ENCODE measurements at places on chromosomes 7 and 10.
A peak's percentile ranks its signal among the peaks of the same experiment; 100 is the strongest.

DNA sequence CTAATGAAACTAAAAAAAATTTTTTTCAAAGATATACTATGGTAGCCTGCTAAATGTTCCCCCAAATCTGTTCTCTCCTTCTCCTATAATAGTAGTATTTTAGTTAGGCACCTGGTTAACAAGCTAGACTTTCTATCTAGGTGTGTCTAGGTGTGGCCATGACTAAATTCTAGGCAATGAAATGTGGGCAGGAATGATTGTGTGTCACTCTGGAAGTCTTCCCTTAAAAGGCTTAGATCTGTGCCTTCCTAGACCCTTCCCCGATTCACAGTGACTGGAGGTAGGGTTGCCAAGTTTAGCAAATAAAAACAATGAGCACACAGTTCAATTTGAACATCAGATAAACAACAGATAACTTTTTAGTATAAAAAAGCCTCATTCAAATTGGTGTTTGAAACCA, 8.3 kb upstream of the ARHGAP21 start:
- DNase-seq = no peak

DNA sequence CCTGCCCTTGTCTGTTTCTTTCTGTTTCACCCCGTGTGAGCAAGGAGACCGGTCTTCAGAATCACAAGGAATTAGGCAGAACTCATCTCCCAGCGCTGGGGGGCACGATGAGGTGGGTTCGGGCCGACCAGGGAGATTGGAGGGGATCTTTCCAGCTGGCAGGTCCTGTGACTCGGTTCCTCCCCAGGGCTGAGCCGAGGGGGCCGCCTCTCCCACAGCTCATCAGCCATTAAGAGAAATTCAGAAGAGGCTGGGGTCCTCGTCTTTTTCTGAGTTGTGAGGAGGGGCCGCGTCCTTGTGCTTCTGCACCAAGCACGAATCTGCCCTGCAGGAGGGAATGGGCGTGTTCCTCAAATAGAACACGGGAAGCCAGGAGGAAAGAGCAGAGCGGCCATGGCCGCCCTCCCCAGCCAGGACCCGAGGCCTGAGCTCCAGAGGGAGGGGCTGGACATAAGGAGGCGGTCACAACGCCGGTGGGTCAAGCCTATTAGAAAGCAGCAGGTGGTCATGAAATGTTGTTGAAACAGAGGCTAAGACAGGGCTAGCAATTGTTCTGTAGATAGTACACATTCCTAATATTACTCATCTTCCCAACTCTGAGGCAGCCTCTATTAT, 125.3 kb downstream of the ADARB2 start:
- DNase-seq = no peak

DNA sequence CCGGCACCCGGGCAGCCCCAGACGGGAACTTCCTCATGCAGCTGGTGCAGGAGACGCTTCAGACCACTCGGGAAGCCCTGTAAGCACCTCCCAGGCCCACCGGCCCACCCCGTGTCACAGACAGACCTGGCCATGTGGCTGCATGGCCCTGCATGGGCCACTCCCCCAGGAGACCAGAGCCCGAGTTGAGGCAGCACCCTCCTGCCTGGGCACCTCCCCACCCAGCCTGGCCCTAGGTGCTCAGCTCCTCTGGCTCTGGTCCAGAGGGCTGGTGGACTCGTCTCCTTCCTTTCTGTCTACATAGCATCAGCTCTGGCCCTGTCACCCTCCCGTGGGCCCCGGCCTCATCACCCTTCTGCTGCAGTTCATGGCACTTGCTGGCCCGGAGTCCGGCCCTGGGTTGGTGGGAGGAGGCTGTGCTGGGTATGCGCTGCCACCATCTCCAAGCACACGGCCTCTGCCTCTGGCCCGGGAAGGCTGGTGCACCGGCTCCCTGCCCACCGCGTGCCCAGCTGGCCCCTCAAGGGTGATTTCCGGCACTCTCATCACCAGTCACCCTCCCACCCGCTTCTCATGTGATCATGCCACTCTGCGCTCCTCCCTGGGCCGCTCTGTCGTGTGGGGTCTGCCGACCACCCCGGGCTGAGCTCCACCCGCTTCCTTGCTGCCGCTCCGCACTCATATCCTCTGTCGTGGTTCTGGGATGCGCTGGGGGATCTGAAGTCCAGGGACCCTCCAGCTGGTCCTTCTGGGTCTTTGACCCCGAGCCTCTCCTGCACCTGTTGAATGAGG, 53.1 kb upstream of the DPYSL4 start:
- DNase-seq = no peak

GRCh38 chr10:49756031-49756430, 6.1 kb downstream of the OGDHL start:
- no peak for DNase-seq

DNA sequence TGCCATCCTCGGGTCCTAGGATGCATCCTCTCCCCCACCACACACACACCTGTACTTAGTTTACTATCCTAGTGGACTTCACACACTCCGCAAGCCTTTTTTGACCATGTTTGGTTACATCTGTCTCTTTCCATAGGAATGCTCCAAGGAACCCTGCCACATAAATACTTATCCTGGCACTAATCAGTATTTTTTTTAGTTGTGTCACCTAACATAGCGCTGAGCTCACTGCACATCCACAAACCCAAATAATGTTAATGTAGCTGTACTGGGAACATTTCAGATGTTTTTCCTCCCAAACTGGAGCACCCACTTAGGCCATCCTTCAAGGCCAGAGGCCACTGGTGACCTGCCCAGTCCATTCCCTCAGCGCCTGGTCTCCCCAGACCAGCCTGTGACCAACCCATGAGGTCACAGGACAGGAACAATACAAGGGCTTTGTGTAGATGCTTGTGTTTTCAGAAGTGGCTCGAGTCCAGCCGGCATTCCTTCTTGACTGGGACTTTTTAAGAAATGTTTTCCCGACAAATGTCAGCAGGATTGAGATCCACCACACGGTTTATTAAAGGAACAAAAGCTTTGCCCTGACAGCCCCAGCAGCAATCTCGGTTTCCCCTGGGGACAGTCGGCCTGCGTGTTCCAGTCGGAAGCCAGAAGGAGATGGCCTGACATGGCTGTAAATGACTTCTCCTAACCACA, 181.4 kb downstream of the JCAD start:
- no peak for DNase-seq

- peak; percentile 18 for DNase-seq
Measured at GRCh38 chr7:77351539-77352004, 64.6 kb downstream of the GSAP start.

DNA sequence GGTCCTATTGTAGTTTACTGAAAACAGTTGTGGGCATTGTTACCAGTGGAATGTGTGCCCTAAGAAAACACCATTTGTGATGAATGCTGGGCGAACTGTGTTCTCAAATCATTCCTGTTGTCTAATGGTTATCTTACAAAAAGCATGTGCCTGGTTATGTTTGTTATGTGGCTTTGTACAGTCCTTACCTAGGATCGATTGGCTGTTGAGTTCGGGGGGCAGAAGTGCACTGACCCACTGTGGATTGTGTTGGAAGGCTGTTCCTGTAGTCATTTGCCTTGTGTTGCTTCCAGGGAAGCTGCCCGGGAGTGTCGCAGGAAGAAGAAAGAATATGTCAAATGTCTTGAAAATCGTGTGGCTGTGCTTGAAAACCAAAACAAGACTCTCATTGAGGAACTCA, 84.3 kb downstream of the CREM start:
- no peak for DNase-seq

DNA sequence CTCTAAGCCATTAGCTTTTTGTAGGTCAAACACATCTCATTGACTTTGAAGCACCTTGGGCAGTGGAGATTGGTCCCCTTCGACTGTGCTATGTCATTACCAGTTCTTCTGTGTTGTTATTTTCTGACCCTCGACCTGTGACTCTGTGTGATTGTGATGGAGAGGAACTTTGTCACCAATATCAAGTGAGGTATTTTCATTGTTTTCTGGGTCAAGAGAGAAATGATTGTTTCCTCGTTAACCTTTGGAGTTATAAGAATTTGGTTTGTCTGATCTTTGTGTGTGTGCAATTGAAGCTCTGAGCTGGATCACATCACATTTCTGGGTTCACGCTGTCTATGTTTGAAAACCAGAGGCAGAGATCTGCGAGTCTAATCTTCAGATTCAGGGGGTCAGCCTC, 432.2 kb upstream of the KLF6 start:
- no peak for DNase-seq

DNA sequence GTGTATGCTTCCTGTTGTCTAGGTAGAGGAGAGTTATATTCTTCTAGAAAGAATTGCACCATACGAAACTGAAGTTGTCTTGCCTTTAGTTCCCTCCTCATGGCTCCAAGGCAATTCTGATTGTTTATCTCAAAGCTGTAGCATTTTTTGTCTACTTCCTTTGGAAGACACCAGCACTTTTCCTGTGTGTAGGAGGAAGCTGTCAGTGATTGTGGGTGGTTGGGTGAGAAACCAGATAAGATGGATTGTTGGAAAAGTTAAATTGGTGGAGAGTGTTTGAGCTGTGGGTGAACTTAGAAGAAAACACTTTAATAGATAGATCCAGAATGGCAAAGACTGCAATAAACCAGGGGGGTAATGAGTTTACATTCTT, 12.1 kb upstream of the CSTF2T start:
- DNase-seq = no peak

- DNase-seq = no peak
Measured at GRCh38 chr7:142885311-142886230, at the start of gene TRPV6. TRPV6 (minus strand) TSS chr7:142885745.
